ENCODE measurements at places on chromosomes 16 and 17. TPM values are rescaled to one million over a fixed set of nuclear protein-coding genes. Genes with fewer than 3 reads are reported as not detected.
A peak's percentile ranks its signal among the peaks of the same experiment; 100 is the strongest.

DNA sequence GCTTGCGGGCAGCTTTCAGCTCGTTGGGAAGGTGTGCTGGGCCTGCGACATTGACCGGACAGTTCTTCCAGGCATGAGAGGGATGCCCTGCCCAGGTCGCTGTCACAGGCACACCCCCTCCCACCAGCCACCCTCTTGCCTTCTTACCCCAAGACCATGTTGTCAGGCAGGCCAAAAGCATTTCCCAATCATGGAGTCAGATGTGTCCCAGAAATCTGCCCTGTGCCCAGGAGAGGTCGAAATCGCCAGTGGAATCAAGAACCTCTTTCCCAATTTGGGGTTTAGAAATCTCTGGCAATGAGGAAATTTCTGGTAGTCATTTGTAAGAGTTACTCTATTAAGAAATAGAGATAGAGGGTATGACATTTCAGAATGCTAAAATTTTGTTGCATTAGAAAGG is 177.1 kb downstream of the RAB11FIP4 start:
- DNase-seq = no peak
- H3K27ac ChIP-seq = no peak overlapping the region
- no peak overlapping the region for H3K4me3 ChIP-seq
- H3K36me3 ChIP-seq = no peaks in the 10 kb centered on the region
- H3K27me3 ChIP-seq = no peaks in the 10 kb centered on the region
- no peaks in the 10 kb centered on the region for H3K4me1 ChIP-seq

GRCh38 chr17:9644910-9645751 is at the start of gene USP43:
Gene USP43, plus strand, starts transcription at chr17:9645517. Its CDS starts 116 bp downstream, at chr17:9645633.
- H3K4me1 ChIP-seq = peaks cover 5% of the 10 kb centered on the region
- peaks cover 37% of the 10 kb centered on the region for H3K27me3 ChIP-seq
- no peaks in the 10 kb centered on the region for H3K36me3 ChIP-seq
- peak within 1 kb of the TSS; percentile 54 for H3K4me3 ChIP-seq
- DNase-seq = no peak

DNA sequence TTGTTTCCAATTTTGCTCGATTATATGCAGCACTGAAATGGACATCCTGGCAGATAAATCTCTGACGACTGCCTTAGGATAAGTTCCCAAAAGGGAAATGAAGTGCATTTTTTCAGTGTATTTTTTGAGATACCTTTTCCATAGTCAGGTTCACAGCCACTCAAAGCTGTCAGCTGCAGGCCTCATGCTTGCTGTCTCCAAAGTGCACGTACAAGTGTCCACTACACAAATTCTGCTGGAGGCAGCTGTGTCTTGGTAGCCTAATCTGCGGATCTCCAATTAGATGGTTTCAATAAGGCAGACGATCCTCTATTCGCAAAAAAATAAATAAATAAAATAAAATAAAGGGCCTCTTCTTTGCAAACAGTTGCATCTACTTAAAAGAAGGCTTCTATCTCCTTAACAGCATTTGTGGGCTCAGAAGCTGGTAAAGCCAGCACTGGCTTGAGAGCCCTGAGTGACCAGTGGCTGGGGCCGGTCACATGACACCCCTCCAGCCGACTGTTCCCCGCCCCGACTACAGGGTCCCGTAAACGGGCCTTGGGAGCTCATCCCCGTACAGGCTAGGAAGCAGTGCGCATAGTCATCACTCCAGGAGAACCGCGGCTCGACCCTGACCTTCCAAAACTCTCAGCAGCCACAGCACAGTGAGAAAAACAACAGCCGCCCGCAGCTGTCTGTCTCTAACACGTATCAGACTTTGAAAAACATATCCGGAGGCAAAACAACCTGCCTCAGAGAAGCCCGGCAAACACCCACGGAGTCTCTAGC is 18.8 kb downstream of the RPH3AL start:
- no peaks in the 10 kb centered on the region for H3K4me1 ChIP-seq
- peaks cover 33% of the 10 kb centered on the region for H3K27me3 ChIP-seq
- H3K36me3 ChIP-seq = no peaks in the 10 kb centered on the region
- DNase-seq = no peak

DNA sequence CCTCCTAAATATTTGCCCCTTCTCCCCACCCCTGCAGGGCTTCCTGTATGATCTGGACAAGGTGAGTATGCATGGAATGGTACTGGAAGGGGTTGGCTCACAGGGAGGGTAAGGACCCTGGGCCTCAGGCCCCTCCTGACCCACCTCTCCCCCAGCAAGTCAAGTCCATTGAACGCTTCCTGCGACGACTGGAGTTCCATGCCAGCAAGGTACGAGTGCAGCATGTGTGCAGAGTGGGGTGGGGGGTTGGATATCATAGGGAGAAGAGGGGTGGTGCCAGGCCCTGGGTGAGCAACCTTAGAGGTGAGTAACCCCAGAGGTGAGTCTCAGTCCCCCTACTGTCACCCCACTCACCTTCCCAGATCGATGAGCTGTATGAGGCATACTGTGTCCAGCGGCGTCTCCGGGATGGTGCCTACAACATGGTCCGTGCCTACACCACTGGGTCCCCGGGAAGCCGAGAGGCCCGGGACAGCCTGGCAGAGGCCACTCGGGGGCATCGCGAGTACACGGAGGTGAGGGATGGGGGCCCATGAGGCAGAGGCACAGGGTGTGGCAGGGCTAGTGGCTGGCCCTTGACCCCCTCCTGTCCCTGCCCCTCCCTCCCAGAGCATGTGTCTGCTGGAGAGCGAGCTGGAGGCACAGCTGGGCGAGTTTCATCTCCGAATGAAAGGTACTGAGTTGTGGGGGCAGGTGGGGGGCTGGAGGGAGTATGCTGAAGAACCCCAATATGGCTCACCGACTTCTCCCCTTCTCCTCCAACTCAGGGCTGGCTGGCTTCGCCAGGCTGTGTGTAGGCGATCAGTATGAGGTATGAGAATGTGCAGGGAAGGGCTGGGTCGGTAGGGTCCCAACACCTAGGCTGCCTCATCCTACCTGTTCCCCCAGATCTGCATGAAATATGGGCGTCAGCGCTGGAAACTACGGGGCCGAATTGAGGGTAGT is 11.3 kb downstream of the RIPOR1 start:
- DNase-seq = no peak
- peak overlapping the region; percentile 15 for H3K27ac ChIP-seq
- peaks cover 32% of the 10 kb centered on the region for H3K36me3 ChIP-seq
- H3K4me3 ChIP-seq = no peak overlapping the region
- peaks cover 14% of the 10 kb centered on the region for H3K4me1 ChIP-seq
- peaks cover 44% of the 10 kb centered on the region for H3K27me3 ChIP-seq

DNA sequence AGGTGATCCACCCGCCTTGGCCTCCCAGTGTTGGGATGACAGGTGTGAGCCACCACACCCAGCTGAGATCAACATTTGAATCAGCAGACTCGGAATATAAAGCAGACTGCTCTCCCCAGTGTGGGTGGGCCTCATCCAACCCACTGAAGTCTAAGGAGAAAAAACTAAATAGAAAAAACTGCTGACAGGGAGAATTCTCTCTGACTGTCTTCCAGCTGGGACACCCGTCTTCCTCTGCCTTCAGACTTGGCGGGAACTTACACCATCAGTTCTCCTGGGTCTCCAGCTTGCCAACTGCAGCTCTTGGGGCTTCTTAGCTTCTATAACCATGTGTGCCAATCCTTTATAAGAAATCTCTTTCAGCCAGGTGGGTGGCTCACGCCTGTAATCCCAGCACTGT is 90.7 kb downstream of the MRM3 start:
- no peak overlapping the region for H3K27ac ChIP-seq
- H3K27me3 ChIP-seq = peaks cover 2% of the 10 kb centered on the region
- H3K4me3 ChIP-seq = no peak overlapping the region

PLXDC1 gene
- 19.7 TPM for total RNA-seq

CFAP52 gene
- 0.76 TPM for total RNA-seq

PPY gene
- total RNA-seq = 0.33 TPM

DNA sequence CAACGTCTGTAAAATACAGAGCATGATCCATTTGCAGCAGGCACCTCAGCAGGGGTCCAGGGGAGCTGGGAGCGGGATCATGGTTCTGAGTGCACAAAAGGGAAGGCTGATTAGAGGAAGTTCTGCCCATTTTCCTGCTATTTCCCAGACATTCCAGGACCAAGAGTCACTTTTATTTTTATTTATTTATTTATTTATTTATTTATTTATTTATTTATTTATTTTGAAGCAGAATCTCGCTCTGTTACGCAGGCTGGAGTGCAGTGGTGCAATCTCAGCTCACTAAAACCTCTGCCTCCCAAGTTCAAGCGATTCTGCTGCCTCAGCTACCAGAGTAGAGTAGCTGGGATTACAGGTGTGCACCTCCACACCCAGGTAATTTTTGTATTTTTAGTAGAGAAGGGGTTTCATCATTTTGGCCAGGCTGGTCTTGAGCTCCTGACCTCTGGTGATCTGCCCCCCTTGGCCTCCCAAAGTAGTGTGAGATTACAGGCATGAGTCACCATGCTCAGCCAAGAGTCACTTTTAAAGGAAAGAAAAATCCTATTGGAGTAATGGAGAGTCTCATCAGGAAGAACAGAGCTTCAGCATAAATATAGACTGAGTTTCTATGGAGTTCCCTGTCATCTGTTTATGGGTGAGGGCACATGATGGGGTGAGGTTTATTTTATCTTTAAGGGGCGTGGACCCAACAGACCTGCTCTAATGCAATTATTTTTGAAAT is 355.2 kb downstream of the HAPSTR1 start:
- no peaks in the 10 kb centered on the region for H3K27me3 ChIP-seq
- no peaks in the 10 kb centered on the region for H3K36me3 ChIP-seq
- H3K4me1 ChIP-seq = no peaks in the 10 kb centered on the region
- H3K27ac ChIP-seq = no peak overlapping the region
- DNase-seq = no peak
- no peak overlapping the region for H3K4me3 ChIP-seq

DNA sequence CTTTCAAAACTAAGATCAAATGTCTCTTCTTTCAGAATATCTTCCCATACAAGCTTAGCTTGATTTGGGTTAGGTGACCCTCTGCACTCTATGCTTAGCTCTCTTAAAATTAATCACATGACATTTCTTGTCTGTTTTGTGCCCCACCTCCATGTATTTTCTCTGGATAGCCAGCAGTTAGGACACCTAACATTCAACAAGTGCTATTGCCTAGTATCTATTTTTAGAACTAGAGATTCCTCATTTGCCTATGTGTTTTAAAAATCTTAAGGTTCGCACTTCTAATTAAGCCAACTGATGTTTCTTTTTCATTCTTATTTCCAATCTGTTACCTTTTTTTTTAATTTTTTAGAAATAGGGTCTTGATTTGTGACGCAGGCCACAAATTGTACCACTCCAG is 129.7 kb upstream of the C17orf78 start:
- no peak overlapping the region for H3K4me3 ChIP-seq
- DNase-seq = no peak
- no peaks in the 10 kb centered on the region for H3K4me1 ChIP-seq

DNA sequence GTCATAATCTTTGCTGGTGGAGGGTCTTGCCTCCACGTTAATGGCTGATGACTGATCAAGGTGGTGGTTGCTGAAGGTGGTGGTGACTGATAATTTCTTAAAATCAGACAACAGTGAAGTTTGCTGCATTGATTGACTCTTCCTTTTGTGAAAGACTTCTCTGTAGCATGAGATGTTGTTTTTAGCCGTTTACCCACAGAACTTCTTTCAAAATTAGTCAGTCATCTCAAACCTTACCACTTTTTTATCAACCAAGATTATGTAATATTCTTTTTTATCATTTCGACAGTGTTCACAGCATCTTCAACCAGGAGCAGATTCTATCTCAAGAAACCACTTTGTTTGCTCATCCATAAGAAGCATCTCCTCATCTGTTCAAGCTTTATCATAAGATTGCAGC is 5.9 kb downstream of the UQCRC2 start:
- H3K4me3 ChIP-seq = no peak overlapping the region
- peaks cover 8% of the 10 kb centered on the region for H3K4me1 ChIP-seq
- DNase-seq = no peak
- peaks cover 56% of the 10 kb centered on the region for H3K36me3 ChIP-seq

DNA sequence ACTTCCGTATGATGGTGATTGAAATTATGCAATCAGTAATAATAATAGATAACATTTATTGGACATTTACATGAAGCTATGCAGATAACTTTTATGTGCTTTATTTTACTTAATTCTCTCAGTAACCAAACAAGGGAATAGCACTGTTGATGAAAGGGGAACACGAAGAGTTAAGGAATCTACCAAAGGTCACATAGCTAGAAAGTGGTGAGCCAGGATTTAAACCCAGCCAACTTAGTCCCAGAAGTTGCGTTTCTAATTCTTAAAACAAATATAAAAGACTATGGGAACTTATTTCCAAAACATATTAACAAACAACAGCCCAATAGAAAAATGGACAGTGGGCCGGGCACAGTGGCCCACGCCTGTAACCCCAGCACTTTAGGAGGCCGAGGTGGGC is 9.7 kb downstream of the SPNS3 start:
- no peaks in the 10 kb centered on the region for H3K36me3 ChIP-seq
- DNase-seq = no peak
- no peaks in the 10 kb centered on the region for H3K27me3 ChIP-seq
- H3K27ac ChIP-seq = no peak overlapping the region
- peaks cover 4% of the 10 kb centered on the region for H3K4me1 ChIP-seq
- H3K4me3 ChIP-seq = no peak overlapping the region

All from thymus (tissue), 14 donors.